ENCODE measurements at places on chromosomes 1 and 21.

DNA sequence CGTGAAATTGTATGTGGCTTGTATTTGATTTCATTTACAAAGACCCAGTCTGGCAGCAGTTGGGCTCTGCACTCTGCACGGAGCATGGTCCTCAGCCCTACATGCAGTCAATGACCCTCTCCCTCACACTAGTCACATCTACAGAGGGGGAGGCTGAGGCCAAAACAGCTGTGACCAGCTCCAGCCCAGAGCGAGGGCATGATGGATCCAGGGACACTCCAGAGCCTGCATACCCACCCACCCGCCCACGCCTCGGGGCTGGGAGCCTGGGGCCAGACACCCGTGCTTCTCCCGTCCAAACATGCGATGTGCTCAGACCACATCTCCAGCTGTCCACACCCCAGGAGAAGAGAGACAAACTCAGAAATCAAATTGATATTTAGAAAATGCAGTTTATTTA, 14.0 kb upstream of the PRDM16 start:
- DNase-seq, result no peak

DNA sequence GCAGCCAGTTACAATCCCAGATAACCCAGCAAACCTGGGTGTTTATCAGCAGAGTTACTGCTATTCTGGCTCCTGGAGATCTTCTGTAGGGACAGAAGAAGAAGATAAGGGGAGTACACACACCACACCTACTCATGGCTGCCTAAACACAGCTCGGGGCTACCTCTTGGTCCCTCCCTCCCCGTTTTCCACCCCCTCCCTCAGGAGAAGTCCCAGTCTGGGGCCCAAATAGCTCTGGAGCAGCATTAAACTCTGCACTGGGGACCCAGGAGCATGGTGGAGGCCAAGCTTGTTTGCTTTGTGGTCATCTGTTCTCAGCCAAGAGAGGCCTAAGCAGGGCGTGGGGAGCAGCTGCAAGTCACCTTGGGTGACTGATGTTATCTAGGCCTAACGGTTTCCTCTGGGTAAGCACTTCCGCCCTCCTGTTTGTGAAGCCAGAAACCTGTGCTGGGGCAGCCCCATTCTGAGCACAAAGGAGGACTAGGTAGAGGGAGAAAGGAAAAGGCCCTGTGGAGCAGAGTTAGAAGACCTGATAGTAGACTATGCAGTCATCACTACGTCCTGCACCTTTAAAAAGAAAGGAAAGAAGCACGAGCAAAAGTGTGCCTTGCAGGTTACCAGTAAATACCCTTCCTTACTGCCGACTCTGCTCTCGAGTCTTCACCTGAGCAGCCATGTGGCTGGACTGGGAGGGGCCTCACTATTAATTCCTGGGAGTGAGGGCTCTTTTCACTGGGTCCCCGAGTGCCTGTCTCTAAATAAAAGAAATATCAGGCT, 2.0 kb upstream of the RCSD1 start:
- DNase-seq, result no peak

DNA sequence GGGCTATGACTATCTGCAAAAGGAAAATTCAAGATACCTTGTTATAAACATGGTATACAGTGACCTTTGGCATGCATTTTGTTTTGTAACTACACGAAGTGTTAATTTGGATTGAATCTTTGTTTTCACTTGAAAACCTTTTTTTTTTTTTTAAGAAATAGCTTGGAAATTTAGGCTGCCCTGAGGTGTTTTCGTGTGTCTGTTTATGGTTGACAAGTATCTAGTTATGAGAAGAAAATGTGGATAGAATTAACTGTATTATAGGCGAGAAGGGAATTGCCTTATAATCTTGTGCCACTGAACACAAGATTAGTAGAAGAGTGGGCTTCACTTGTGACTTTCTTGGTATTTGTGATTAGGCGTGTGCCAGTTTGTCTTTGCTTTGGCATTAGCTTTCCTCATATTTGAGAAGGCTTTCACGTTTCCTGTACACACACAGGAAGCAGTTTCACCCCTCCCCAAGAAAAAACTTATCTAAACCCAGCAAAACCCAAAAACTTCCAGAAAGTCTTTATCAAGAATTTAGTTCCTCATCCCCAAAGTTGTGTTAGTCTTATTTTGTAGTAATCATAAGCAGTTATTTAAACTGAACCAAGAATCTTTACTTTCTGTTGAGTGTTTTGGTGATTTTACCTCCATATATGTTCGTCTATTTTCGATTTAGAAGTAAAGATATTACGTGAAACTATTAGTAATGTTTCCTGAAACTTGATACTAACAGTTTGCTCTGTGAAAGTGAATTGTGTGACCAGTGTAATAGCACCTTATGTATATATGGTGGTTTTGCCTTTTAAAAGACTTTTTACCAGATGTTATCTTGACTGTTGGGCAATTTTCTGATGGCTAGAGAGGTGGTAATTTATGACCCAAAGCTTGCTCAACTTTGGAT, 3.8 kb downstream of the DYRK1A start:
- DNase-seq, result no peak

DNA sequence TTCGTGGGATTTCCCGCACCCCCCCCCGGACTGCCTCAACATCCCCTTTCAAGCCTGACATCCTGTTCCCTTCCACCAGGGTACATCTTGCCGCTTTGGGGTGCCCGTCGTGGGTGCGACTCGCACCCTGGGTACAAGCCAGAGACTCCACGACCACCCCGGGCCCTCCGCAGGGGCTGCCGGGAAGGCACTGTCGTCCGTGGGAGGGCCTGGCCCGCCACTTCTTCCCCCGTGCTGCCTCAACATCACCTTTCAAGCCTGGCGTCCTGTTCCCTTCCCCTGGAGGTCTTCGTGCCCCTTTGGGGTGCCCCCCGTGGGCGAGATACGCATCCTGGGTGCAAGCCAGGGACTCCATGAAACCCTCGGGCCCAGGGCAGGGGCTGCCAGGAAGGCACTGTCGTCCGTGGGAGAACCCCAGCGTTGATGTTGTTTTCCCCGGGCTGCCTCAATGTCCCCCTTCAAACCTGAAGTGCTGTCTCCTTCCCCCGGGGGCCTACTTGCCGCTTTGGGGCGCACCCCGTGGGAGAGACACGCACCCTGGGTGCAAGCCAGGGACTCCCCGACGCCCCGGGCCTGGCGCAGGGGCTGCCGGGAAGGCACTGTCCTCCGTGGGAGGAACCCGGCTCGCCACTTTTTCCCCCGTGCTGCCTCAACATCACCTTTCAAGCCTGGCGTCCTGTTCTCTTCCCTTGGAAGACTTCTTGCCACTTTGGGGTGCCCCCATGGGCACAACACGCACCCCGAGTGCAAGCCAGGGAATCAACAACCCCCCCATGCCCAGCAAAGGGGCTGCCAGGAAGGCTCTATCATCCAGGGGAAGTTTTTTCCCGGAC, 138.6 kb downstream of the LIPI start:
- DNase-seq, result no peak

DNA sequence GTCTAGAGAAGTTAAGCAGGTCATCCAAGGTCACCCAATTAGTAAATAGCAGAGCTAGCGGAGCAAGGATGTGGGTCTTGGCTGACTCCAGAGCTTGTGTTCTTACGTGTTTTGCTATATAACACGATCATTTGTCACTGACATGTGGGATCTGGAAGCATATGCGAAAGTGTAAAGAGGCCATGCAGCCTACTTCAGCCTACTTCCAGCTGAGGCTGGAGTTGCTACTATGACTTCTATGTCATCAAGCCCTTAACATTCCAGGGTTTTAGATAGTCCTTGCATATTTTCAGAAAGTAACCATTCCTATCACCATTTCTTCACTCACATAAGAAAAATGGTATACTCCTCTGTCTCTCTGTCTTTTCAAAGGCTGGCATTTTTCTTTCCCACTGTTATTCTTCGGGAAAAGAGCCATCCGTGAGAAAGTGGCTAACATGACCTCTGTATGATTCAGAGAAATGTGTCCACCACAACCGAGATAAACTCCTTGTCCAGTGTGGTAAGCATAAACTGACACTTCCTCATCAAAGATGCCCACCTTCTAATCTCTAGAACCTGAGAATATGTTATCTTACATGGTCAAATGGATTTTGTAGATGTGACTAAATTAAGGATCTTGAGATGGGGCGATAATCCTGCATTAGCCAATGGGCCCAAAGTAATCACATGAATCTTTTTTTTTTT, 24.0 kb upstream of the ABL2 start:
- DNase-seq, result no peak

DNA sequence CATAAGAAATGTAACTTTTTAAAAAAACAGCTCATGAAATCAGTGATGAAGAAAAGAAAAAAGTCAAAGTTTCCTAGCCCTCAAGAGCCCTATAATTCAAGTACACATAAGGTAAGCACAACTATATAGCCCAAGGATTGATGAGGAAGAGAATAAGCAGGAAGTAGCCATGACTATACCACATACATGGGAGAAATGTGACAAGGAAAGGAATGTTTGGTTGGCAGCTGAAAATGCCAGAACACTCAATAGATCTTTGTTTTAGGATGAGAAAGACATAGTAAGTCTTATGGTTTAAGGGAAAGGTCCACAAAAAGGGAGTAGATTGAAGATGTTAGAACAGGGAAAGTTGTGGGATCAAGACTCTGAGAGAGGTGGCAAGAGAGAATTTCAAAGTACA, 5.7 kb downstream of the DOCK7 start:
- no peak for DNase-seq
